Stimulated activated CD4-positive, alpha-beta T cell treated with anti-CD3 and anti-CD28 coated beads, TNF-alpha, amount 100 ng/mL, for 1 hour (primary cell): ENCODE measurements at places on chromosomes 6 and 20.
A peak's percentile ranks its signal among the peaks of the same experiment; 100 is the strongest.

DNA sequence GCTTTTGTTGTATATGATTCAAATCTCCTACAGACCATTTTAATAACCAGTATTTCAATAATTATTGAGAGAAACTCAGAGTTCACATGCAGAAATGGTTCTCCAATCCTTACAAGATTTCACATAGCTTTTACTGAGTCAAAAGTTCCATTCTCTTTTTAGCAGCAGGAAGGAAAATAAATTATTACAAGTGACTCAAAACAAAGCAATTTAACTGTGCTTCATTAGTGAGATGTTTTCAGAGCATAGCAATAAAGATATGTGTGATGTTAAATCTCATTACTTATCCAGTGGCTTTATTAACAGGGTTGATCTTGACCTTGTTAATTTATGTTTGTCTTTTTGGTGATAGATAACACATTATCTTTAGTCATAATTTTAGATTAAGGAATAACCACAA is 22.0 kb downstream of the KIF13A start:
- no peak for DNase-seq

DNA sequence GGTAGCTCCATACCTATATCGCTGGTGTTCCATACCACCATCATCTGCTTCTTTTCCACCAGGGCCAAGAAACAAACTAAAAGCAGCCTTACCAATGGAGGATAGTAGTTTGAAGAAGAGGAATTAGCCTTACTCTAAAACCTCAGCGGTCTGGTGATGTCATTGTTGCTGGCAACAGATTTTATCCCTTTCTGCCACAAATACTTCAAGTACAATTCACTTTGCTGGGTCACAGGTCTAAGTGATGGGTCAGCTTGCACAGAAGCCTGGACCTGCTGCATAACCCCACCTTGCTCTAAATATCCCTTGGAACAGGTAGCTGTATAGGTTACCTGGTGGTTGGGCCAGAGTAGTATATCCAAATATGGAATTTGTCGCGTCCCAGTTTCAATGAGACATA is 53.2 kb upstream of the THEMIS start:
- DNase-seq, result no peak

GRCh38 chr20:3398681-3399252 is 8.7 kb downstream of the DNAAF9 start:
- DNase-seq, result no peak

- DNase-seq, result peak; percentile 57
Observed at GRCh38 chr20:25090492-25091429, 8.8 kb upstream of the VSX1 start.

- DNase-seq, result no peak
Observed at GRCh38 chr6:149755300-149756260, 6.0 kb downstream of the PCMT1 start.

- no peak for DNase-seq
Observed at GRCh38 chr6:167776906-167777627, 49.6 kb upstream of the AFDN start.

- no peak for DNase-seq
Observed at GRCh38 chr6:55136916-55137315, 37.4 kb upstream of the HCRTR2 start.

DNA sequence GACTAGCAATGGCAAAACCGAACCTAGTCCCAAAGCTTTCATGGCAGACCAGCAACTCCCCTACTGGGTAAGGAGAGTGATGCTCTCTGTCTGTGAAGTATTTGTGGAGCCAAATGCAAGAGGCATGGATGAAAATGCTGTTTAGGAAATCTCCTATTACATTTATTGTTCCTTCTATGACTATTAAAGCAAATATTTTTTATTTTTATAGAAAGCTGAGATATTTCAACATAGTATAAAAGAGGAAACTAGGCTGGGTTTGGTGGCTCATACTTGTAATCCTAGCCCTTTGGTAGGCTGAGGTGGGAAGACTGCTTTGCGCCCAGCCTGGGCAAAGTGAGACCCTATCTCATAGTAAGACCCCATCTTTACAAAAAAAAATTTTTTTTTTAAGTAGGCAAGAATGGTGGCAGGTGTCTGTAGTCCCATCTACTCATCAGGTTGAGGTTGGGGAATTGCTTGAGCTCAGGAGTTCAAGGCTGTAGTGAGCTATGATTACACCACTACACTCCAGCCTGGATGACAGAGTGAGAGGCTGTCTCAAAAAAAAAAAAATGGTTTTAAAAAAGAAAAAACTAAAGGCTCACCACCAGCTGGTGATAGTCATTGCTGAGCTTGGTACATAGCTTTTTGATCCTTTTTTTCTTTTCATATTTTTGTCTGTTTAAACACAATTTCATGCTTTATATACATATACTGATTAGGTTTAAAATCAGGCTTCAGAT is 11.3 kb downstream of the KDM1B start:
- no peak for DNase-seq

DNA sequence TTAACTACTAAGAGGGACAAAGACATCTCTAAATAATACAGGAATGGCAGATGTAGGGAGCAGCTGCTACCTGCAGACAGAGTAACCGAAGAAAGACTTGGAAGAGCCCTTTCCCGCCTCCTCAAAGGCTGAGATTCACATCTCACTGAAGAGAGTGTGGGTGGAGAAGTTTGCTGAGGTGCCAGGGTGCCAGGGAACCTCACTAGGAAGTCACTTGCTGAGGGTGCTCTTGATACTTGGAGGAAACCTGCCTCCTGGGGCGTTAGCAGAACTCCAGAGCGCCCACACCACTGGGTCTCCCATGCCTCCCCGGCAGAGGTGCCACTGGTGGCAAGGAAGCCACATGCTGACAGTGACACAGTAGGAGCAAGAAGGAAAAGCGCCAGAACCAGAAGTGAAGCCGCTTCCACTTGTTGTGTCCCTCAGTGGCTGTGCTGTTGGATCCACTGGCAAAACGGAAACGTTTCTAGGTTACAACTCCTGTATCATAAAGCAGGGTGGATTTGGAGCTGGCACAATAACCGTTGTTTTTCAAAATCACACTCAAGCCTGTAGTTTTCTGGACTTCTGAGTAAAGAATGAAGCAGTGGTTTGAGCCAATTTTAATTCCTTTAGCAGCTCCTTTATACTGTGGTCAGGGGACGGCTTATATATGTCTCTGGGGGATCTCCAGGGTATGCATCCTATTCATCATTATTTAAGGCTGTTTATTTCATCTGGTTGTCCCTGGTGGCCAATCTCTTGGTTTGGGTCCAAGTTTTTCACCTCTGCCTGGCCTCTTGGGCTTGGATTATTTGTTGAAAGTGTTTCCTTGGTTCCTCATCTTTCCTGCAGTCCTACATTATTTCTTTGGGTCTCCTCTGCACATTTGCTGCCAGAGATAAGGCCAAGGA is 64.5 kb downstream of the CDC5L start:
- no peak for DNase-seq

GRCh38 chr6:105890521-105891244 is 195.5 kb upstream of the PRDM1 start:
- no peak for DNase-seq

- no peak for DNase-seq
Observed at GRCh38 chr20:58576603-58576970, 61.4 kb upstream of the APCDD1L start.

GRCh38 chr20:20741087-20742045 is 28.9 kb upstream of the RALGAPA2 start:
- no peak for DNase-seq

GRCh38 chr6:159996626-159997497 is 28.0 kb downstream of the IGF2R start:
- no peak for DNase-seq

DNA sequence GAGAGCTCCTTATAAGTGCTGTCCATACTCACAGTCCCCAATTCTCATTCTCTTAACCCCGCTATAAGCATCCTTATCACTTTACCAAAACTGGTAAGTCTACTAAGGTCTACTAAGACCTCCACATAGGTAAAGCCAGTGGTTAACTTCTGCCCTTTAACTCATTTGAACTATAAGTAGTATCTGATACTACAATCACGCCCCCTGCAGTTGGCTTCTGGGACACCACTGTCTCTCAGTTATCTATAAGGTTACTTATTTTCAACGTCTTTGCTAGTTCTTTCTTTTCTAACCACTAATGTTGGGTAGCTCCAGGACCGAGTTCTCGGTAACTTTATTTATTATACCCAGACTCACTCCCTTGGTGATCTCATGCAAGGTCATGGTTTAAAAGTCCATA is 142.6 kb downstream of the ARHGAP18 start:
- no peak for DNase-seq

GRCh38 chr6:16756660-16757255 is 4.5 kb downstream of the ATXN1 start:
- no peak for DNase-seq

GRCh38 chr6:132797951-132798868 is at the start of gene SLC18B1:
TSS of gene SLC18B1 (minus strand) at chr6:132798637. CDS start at chr6:132798456, 181 bp downstream.
- DNase-seq, result no peak
